ENCODE measurements at places on chromosomes 7 and 10.

DNA sequence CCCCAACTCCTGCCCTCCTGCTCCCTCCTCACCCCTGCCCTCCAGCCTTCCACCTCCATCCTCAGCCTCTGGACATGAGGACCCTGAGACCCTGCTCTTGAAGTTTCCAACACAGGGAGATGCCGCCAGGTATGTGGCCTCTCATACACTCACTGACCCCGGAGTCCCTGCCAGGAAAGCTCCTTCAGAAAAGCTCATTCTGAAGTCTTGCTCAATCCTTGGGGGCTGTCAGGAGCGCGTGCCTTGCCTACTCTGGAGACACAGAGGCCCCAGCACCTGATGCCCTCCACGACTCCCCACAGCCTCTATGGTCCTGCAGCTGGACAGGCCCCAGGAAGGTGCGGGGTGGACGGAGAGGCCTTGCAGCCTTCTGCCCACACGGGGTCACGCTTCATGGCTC, 11.0 kb downstream of the NUDT1 start:
- no peak for DNase-seq

GRCh38 chr7:106225856-106226255, 58.9 kb downstream of the NAMPT start:
- DNase-seq = no peak

GRCh38 chr10:22816298-22816653, 101.9 kb upstream of the PIP4K2A start:
- DNase-seq = no peak

GRCh38 chr7:67602246-67602887, 605.7 kb downstream of the TYW1 start:
- no peak for DNase-seq
